ENCODE measurements at places on chromosomes 16 and 17.
A peak's percentile ranks its signal among the peaks of the same experiment; 100 is the strongest.

DNA sequence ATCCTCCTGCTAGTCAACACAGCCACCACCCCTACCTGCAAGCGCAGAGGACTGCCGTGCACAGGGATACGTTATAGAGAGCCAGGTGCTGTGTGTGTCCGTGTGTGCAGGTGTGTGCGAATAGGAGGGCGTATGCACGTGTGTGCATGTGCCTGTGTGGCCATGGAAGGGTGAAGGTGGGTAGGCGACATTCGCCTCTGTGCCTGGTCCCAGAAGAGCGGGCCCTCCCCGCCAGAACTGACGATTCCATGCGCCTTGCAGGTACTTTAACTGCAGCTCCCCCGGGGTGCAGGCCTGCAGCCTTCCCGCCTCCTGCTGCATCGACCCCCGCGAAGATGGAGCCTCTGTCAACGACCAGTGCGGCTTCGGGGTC lies 8.7 kb downstream of the PDE6G start:
- no peak for DNase-seq

DNA sequence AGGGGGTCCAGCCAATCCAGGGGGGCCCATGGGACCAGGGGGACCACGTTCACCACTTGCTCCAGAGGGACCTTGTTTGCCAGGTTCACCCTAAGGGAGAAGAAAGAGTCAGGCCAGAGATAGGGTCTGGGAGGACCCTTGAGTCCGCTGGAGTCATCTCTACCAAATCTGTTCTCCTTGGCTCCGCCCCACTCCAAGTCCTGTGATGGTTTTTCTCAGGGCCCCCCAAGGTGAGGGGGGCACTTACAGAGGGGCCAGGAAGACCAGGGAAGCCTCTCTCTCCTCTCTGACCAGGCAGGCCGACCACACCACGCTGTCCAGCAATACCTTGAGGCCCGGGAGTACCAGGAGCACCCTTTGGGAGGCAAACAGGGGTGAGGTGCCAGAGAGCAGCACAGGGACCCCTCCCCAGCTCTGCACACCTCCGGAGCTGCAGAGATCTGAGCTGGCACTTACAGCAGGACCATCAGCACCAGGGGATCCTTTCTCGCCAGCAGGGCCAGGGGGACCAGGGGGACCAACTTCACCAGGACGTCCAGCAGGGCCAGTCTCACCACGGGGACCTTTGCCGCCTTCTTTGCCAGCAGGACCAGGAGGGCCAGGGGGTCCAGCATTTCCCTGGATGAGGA lies 12.4 kb downstream of the COL1A1 start:
- no peak for DNase-seq

DNA sequence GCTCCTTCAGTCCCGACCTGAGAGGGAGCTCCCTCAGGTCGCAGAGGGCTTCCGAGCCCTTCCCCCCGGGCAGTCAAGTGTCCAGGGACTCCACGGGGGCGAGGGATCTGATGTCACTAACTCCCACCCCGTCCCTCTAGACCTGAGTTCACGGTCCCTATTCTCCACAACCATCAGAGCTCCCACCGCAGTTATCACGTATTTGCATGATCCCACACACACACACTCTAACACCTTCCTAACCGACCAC lies 3.7 kb upstream of the PER1 start:
- DNase-seq, result no peak

GRCh38 chr17:49729069-49729468 lies 21.3 kb upstream of the SLC35B1 start:
- DNase-seq, result no peak

GRCh38 chr16:50144211-50144610 lies 8.9 kb upstream of the TENT4B start:
- no peak for DNase-seq

DNA sequence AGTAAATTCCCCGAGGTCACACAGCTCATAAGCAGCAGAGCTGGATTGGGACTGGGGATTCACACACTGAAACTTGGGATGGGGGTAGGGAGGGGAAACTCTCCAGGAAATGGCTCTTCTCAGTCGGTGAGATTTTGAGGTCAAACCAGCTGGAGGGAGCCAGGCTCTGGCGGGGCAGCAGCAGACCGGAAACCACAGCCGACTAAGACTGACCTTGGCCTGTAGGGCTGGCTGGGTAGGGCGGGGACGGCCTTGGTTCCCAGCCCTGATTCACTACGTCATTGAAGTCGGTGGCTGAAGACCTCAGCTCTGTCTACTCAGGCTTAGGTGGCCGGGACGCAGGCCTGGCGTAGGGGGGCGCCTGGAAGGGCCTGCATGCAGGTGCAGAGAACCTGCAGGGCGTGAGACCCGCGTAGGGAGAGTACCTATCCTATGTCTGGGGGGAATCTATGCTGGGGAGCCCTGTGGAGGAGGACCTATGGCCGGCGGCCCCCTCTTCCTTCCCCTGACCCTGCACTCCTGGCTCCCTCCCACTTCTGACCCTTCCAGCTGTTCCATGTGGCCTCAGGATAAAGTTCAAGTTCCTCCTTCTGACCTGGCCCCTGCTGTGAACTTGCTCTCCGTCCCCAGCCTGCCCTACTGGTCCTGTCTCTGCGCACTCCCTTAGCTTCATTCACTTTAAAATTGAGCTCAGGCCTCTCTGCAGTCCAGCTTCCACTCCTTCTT lies 11.9 kb upstream of the SLC4A1 start:
- no peak for DNase-seq

- DNase-seq, result no peak
Measured at GRCh38 chr16:84379709-84380362, 11.5 kb downstream of the ATP2C2 start.

DNA sequence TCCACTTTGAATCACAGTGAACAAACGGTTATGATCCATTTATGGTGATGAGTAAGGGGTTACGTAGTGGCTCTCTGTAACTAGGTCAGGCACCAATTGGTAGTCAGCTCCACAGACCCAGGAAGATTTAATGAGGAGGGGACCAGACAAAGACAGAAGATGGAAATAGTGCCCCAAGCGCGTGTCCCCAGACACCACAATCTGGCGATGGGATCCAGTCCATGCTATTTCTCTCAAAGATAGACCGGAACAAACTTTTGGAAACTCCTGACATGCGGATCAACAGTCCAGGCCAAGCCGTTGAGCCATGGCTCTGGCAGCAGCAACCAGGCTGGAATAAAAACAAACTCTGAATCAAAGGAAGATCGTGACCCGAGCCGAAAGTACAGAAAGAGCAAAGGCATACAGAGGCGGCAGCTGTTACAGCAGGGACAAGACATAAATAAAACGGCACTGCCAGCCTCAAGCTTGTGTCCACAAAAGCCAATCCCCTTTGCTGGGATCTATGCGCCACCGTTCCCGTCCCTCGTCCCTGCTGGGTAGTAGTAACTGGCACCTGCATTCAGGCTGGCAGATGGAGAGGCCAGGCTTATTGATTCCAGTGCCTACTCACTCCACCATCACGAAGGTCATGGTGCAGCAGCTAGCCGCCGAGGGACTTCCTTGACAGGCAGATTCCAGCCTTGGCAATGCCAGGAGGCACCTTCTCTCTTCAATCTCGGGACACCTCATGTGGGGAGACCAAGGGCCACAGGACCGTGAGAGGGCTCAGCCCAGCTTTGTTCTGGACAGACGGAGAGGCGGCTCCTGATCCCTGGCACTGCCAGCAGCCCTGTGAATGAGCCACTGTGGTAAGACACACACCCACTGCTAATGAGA lies 50.2 kb downstream of the CDH11 start:
- no peak for DNase-seq

DNA sequence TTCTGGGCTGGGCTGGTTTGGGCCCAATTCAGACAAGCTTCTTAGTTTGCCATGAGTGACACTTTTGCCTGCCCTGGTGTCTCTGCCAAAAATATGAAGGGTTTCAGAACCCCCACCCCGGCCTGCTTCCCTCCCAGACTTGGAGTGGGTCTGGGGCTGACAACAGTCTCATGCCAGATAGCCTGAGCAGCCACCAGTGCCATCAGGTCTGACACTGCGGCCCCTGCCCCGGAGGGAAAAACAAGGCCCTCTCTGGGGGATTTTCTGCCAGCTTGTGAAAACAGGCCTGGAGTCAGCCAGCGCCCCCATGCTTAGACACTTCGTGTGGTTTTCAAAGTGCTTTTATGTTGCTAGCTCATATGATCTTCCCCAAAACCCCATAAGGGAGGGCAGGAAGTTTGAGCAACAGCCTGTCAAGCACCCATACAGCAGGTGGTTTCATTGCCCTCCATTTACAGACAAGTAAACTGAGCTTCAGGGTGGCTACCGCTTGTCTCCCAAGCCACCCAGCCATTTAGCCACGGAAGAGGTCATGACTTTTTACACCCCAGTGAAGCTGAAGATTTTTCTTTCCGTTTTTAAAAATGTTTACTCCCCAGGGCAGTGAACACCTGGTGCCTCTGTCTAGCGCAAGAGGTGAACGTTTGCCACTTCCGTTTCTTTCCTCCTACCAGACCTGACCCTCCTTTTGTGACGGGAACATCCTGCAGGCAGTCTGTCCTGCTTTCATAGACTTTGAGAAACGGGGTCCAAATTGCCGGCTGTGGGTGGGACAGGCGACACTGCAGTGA lies 300.6 kb downstream of the SEC14L1 start:
- DNase-seq, result peak; percentile 64

GRCh38 chr16:30660424-30661261 lies 2.4 kb downstream of the FBRS start:
- DNase-seq, result peak; percentile 61

- DNase-seq, result no peak
Measured at GRCh38 chr16:88702371-88703210, 3.6 kb downstream of the RNF166 start.

DNA sequence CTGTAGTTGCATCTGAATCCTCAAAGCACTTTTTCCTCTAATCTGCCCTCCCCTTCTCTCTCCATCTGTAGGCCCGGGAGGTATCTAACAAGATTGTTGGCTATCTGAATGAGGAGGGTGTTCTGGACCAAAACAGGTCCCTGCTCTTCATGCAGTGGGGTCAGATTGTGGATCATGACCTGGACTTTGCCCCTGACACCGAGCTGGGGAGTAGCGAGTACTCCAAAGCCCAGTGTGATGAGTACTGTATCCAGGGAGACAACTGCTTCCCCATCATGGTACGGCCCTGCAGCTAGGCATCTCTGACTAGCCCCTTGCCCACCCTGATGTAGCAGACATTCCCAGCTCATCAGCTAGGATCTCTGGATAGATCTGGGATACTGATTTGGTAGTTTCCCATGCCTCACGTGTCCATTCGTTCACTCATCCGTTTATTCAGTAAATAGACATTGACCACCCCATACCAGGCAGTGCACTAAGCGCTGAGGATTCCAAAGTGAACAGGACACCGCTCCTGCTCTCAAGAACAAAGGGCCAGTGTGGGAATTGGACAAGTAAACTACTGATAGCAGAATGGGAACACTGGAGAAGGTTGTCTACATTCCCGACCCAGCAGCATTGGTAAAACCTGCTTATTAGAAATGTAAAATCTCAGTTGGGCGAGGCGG lies 12.1 kb downstream of the LPO start:
- no peak for DNase-seq

- DNase-seq, result no peak
Measured at GRCh38 chr17:74259667-74260524, 14.1 kb upstream of the DNAI2 start.

- no peak for DNase-seq
Measured at GRCh38 chr17:68768804-68769203, 167.6 kb upstream of the FAM20A start.

- DNase-seq, result no peak
Measured at GRCh38 chr17:78343187-78343542, 16.7 kb downstream of the SOCS3 start.

DNA sequence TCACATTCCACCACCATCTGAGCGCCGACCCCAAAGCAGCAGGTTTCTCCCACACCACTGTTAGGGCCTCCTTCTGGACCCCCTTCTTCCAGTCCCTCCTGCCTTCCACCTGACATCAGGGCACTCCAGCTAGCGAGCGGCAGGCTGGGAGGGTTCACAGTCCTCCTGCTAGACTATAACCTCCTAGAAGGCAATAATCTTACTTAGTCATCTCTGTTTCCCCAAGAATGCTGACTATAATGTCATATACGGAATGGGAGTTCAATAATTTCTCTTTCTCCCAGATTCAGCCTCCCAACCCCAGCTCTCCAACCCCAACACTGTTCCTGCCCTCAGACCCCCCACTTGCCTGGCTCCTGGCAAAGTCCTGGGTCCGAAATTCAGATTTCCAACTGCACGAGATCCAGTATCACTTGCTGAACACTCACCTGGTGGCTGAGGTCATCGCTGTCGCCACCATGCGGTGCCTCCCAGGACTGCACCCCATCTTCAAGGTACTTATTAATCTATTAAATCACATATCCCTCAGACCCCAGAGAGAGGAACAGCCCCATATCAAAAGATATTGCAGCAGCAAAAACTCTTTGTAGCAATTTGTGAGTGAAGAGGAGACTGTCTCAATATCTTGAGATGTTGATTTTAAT lies 5.6 kb downstream of the ALOX12 start:
- peak; percentile 31 for DNase-seq

GRCh38 chr16:73071131-73071940 lies 23.4 kb upstream of the ZFHX3 start:
- no peak for DNase-seq

All from T-helper 9 cell (primary cell).